ENCODE measurements at places on chromosomes 16 and 17.

DNA sequence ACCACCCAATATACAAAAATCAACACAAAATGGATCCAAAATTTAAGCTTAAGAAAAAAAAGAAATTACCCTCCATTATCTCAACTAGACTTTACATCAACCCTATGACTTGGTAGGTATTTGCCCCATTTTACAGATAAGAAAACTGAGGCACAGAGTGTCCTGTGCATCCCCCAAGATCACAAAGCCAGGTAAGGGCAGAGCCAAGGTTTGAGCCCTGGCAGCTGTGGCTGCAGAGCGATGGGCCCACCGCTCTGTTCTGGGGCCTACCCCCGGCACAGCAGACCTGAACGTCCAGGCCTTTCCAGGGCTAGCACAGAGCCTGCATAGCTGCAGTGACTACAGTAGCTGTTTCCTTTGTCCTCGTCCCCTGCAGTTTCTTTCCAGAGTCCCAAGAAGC, 417.6 kb downstream of the SOX9 start:
- DNase-seq: no peak

GRCh38 chr16:21600031-21600773, 825 bp downstream of the METTL9 start:
- no peak for DNase-seq

GRCh38 chr17:44546671-44547606, 10.3 kb upstream of the FZD2 start:
- no peak for DNase-seq

DNA sequence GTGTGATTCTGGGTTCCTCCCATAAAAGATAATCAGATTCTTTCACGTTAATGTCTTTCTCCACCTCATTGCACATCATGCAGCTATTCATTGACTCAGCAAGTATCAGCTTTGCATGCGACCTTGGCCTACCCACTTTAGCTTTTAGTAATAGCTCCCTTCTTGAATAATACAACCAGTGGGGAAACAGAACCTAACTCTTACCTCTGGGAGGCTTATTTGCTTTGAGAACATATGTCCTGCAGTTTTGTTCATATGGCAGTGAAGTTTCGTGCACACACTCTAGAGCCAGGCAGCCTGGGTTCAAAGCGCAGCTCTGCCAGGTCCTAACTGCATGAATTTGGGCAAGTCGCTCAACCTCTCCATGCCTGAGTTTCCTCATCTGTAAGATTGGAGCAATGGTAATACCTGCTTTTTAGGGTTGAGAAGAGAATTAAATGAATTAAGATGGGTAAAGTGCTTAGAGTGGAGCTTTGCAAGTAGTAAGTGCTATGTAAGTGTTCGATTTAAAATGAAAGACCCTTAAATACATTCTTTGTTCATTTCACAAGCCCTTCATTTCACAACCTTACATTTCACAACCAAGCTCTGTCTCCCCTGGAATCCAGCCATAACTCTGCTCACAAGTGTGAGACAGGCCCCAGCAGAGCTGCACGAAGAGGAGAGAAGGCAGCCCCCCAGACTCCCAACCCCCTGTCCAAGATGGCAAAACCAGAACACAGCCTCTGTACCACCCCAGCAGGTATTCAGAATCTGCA, 29.3 kb downstream of the MAPT start:
- DNase-seq: no peak

DNA sequence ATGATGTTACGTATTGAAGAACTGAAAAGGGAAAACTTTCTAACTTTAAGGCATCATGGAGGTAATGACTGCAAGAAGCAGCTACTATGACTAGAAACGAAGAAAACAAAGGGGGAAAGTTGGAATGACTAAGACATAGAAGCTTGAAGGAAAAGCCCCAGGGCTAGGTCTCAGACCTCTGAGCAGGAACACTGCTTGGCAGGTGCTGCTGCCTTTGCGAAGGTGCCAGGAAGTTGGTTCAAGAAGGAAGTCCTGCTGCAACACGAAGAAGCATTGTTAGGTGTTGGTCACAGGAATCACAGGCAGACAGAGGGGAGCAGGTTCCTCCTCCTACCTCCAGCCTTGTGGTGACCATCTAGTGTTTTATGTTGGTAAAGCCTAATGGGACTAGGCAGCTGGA, 48.1 kb upstream of the HS3ST4 start:
- no peak for DNase-seq

GRCh38 chr16:17117906-17118577, 352.7 kb downstream of the XYLT1 start:
- no peak for DNase-seq

- DNase-seq: no peak
These were observed 54.8 kb downstream of the CDH13 start for GRCh38 chr16:82681592-82681991.

- no peak for DNase-seq
These were observed 6.1 kb downstream of the NOD2 start for GRCh38 chr16:50699326-50700159.
